Stimulated activated naive CD4-positive, alpha-beta T cell treated with Interleukin-2 at 50 U/mL for 16 hours (primary cell): ENCODE measurements at places on chromosomes 1 and 21.

- peak; percentile 79 for DNase-seq
These were observed at the start of gene LRP8 for GRCh38 chr1:53328009-53328461. LRP8 (minus strand) TSS chr1:53328070; CDS start chr1:53327912, 158 bp downstream.

DNA sequence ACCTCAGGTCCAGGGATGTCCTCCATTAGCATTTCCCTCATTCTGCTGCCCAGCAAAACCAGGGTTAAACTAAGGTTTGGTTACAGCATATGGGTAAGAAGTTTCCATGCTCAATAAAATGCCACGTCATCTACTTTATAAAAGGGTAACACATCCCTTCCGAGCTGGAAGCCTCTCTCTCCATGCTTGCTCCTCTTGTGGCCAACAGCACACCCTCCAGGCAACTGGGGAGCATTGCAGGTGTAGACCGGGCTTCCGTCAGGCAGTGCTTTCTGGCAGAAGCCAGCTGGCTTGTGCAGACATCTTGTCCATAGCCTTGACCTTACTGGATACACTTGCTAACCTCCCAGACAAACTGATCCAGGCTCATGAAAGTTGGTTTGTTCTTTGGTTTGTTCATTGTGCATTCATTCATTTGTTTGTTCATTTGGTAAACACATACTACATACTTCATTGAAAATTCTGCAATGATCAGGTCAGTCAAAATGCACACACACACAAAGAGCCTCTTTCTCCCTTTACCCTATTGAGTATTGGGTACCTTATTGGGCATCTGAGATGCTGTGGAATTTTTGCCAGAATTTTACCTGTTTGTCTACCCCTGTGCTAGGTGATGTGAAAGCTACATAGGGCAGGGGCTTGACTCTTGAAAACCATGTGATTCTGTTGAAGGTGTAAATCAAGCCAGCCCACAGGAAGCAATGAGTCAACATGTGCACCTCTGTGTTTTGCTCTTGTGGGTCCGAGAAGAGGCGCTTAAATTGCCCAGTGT lies 422.8 kb downstream of the CAMTA1 start:
- no peak for DNase-seq

DNA sequence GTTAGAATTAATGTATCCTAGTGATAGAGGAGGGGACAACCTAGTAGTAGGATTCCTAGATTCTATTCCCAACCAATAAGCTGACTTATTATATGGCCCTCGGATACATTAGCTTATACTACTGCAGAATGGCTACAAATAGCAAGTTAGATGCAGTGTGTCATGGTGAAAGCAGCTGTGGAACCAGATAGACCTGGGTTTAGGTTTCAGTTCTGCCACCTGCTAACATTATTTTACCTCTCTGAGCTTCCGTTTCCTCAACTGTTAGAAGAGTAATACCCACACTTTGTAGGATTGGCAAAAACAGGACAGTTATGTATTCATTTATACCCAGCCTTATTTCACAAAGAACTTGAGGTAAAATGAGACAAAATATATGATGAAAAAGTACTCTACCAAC lies 21.6 kb upstream of the MAGOH start:
- no peak for DNase-seq

GRCh38 chr1:163093579-163093978 lies 24.4 kb downstream of the RGS4 start:
- no peak for DNase-seq

GRCh38 chr21:41712201-41712600 lies 54.7 kb downstream of the RIPK4 start:
- DNase-seq, result no peak

DNA sequence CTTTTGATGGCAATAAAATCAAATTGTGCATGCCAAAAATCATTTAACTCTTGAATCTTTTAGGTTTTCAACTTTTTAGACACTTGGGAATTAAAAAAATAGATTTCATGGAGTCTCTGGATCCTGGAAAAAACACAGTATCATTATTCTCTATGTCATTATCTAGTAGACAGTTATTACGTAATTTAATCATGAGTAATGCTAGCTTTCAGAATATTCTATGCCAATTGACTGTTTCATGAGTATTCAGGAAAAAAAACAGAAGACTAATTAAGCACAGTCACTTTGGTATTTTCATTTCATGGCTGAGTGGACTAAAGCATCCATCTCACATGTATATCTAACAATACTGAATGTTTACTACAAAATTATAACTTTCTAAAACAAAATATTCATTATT lies 44.0 kb downstream of the ODF2L start:
- no peak for DNase-seq

DNA sequence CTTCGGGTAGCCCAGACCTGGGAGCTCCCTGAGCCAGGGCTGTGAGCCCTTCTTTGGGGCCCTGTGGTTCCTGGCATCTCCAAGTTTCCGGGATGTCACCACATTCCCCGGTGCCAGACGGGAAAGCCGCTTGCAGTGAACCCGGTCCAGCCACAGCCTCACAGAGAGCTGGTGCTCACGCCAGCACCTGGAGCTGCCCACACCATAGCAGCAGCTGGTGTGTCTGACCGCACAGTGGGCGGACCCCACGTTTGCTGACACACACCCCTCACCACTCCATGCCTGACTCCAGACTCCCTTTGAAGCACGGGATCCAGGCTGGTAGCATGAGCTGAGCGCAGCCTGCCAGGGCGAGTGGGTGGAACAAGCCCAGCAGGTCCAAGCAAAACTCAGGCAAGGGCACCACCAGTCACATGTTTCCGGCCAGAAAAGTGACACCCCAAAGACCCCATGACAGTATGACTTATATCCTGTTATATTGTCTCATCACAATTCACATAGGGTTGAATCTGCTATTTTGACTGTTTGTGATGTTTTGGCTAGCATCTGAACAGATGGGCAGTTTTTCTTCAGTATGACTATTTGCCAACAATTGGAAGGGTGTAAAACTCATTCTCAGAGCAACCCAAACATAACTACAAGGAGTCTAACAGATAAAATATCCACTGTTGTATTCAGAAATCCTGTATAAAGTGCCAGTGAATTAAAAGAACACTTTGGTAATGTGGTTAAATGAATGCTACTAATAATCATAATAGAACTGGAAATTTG lies 285.4 kb downstream of the SMYD3 start:
- DNase-seq, result no peak

DNA sequence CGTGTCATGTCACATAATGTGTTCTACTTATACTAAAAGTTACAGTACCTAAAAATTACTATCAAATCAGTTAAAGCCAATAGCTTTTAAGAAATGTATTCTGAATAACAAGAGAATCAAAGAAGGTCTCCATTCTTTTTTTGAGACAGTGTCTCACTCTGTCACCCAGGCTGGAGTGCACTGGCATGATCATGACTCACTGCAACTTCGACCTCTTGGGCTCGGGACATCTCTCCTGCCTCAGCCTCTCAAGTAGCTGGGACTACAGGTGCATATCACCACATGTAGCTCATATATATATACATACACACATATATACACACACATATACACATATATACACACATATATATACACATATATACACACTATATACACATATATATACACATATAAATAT lies 20.1 kb downstream of the COP1 start:
- no peak for DNase-seq

- no peak for DNase-seq
These were observed 12.9 kb downstream of the FAM177B start for GRCh38 chr1:222749927-222750326.

- no peak for DNase-seq
These were observed 52.1 kb downstream of the SLC35D1 start for GRCh38 chr1:67001682-67002425.

DNA sequence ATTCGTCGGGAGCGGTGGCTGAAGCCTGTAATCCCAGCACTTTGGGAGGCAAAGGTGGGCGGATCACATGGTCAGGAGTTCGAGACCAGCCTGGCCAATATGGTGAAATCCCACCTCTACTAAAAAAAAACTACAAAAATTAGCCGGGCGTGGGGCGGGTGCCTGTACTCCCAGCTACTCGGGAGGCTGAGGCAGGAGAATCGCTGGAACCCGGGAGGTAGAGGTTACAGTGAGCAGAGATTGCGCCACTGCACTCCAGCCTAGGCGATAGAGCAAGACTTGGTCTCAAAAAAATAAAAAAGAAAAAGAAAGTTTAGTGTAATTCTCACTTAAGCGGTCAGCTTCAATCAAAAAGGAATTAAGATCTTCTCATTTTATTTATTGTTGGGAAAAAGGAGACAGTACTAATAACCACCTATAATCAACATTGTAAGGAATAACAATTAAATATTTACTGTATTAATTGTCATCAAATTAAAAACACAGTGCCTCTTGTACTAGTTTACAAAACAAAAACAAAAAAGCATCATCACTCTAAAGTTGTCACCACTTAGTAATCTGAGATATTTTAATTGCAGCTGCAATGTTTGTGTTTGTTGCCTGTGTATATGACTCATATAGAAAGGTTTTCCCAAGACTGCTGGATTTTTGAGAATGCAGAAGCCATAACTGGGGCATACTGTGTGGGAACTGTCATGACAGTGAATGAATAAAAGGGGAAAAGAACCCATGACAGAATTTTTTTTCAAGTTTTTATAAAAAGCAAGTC lies 3.7 kb downstream of the FBXO42 start:
- DNase-seq, result no peak

- DNase-seq, result no peak
These were observed 146.4 kb upstream of the BEND5 start for GRCh38 chr1:48923116-48923515.

DNA sequence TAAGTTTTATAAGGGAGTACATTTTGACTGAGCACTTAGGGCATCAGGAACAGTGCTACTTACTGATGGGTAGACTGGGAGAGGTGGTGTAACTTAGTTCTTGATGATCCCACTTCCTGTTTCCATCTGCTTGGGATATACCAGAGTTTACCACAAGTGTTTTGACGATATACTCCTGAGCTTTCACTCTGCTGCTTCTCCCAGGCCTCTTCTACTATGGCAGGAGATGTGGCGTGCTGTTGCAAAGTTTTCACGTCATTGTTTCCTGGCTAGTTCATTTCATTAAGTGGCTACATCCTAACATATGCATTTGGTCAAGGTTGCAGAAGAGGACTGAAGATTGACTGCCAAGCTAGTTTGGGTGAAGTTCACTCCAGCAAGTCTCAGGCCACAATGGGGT lies 41.3 kb upstream of the LAMC2 start:
- DNase-seq, result no peak

- DNase-seq, result no peak
These were observed 1067.0 kb downstream of the ADGRL2 start for GRCh38 chr1:82867781-82868180.
